Mesothelial cell of epicardium (in vitro differentiated cells): ENCODE measurements at places on chromosomes 1 and 21. TPM values are rescaled to one million over a fixed set of nuclear protein-coding genes. Genes with fewer than 3 reads are reported as not detected.

DNA sequence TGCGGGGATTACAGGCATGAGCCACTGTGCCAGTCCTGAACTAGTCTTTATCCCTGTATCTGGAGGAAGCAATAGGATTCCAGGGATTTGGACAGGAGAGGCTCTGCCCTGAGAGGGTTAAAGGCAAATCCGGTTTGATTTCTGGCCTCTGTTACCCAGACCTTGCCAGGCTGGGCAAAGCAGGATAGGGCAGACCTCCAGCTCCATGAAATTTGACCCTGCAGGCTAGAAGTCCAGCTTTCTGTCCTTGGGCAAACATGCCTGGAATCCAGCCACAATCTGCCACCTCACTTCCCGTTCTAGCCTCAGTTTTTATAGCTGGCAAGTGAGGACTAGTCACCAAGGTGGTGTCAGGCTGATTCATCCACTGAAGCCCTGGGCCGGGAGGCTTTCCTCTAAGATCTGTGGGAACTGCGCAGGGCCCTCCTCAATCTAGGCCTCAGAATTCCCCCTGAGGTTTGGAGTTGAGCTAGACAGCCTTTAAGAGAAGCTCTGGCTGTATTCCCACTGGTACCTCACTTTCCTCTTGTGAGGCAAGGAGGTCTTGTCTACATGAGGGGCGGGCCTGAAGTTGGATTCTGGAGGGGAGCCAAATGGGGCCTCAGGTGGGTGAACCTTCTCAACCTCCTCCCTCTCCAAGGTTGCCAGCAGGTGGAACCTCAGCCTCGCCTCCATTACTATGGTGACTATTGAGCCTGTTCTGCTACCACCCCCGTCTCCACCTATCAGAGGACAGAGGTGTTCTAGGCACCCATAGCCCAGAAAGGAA lies 7.0 kb upstream of the P3R3URF start:
- no peak for DNase-seq

DNA sequence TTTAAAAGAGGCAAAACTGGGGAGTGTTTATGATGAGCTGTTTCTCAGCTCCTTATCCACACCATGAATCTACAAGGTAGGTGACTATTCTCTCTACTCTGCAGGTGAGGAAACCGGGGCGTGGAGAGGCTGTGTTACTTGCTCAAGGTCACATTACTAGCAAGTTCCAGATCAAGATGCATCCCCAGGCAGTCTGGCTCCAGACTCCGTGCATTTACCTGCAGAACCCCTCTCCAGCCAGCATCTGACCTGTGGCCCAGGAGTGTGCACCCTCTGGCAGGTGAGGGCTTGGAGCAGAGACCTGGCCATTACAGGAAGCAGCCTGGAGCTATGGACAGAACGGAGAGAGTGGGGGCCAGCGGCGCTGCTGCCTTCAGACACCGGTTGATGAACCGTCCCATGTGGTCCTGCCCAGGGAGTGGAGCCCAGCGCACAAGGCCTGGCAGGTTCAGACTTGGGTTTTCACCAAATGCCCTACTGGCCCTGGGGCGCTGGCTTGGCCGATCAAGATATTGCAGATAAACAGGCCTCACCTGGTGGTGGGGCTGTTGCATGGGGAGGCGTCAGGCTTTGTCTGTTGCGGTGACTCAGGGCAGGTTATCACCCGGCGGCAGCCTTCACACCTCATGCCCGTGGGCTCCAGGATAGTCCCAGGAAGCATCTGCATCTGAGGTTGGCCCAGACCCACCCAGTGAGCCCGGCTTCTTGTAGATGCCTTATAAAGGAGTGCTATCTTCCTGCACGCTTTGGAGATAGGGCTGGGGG lies 29.2 kb upstream of the WNT4 start:
- no peak for DNase-seq

- DNase-seq: no peak
Measured at GRCh38 chr1:30451532-30452125, 271.8 kb downstream of the MATN1 start.

DNA sequence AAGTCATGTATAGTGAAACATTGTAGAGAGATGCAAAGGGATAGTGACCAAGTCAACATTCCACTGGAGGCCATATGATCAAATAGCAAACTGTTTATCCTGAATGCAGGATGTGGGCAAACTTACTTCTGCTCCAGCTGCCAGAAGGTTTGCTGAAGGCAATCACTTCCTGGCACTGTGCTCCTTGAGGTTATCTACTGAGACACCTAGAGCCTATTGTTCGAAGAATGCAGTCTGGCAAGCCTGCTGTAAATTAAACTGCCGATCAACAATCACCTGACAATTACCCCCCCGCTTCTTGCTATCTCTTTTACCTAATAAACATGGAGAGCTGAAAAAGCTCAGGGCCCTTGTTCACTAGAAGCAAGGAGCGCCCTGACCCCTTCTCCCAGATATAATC lies 139.4 kb upstream of the B3GALT2 start:
- DNase-seq: no peak

DNA sequence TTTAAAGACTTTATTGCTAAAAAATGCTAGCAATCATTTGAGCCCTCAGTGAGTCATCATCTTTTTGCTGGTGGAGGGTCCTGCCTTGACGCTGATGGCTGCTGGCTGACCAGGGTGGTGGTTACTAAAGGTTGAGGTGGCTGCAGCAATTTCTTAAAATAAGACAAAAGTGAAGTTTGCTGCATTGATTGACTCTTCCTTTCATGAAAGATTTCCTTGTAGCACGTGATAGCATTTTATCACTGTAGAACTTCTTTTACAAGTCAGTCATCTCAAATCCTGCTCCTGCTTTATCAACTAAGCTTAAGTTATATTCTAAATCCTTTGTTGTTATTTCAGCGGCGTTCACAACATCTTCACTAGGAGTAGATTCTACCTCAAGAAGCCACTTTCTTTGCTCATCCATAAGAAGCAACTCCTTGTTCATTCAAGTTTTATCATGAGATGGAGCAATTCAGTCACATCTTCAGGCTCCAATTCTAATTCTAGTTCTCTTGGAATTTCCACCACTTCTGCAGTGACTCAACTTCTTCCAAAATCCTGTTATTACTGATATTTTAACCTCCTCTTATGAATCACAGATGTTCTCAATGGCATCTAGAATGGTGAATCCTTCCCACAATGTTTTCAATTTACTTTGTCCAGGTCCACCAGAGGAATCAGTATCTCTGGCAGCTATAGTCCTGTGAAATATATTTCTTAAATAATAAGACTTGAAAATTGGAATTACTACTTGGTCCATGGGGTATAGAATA lies 17.6 kb upstream of the RGS1 start:
- no peak for DNase-seq

DNA sequence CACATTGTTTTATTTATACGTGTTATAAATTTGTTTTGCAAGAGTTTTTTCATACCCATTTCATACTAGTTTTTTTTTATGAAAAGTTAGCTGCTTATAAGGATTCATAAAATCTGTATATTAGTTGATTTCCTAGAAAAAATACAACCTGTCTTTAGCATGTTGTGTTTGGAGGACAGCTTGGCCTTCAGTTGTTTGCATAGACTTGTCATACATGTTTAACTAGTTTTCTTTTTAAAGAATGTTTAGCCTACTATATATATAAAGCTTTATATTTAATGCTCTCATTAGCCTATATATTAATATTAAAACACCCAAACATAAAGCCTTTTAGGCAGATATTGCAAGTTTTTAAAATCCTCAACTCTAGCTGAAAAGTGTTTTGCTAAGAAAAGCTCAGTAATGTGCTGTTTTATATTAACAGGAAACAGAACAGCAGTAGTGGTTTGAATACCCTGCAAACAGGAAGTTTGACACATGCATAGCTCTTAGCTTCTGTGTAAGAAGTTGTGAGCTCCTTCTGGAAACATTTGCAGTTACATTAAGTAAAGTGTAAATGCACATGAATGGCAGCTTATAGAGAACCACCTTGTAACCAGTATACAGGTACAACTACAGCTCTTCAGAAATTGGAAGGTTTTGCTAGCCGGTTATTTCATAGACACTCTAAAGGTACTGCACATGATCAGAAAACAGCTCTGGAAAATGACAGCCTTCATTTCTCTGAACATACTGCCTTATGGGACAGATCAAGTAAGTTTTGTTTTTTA lies at the start of gene PRKACB:
PRKACB (plus strand) TSS at position 476 of the 770 bp plus-strand sequence; CDS start at position 567, 91 bp downstream.
- DNase-seq: no peak

DNA sequence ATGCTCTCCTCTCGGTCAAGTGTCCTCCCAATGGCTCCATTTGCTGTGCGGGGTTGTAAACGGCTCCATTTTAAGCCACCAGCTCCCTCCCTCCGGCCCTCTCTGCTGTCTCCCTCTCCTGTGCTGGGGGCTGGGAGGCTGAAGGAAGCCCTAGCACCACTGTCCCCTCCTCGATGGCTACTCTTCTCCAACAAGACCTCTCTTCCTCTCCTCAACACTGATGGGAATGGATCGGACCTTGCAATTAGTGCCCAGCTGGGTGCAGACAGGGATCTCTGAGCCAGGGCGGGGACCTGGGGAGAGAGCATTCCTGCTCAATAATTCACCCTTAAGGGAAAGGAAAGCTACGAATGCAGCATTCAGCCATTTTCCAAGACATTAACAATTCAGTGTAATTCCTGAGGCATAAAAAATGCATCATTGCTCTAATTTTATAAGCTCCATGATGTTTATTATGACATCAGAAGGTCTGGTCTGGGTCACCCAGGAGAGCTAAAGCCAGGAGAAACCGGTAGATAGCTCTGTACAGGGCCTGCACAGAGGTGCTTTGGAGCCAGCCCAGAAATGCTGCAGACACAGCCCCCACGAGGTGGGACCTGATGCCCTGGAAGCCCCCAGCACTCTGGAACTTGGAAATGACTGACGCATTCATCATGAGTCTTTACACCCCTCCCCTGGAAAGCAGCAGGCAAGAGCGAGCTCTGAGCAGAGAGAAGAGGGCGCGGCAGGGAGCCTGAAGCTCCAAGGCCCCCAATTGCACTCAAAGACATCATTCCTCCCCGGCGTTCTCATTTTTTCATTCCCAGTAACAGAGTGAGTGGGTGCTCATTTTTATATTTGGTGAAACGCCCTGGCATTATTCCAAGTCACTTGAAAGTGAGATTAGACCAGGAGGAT lies 76.2 kb upstream of the VAMP3 start:
- no peak for DNase-seq

- DNase-seq: no peak
Measured at GRCh38 chr1:89383185-89383584, 19.3 kb downstream of the GBP6 start.

GRCh38 chr1:30707412-30708360 lies 15.7 kb downstream of the MATN1 start:
- DNase-seq: peak; percentile 66

DNA sequence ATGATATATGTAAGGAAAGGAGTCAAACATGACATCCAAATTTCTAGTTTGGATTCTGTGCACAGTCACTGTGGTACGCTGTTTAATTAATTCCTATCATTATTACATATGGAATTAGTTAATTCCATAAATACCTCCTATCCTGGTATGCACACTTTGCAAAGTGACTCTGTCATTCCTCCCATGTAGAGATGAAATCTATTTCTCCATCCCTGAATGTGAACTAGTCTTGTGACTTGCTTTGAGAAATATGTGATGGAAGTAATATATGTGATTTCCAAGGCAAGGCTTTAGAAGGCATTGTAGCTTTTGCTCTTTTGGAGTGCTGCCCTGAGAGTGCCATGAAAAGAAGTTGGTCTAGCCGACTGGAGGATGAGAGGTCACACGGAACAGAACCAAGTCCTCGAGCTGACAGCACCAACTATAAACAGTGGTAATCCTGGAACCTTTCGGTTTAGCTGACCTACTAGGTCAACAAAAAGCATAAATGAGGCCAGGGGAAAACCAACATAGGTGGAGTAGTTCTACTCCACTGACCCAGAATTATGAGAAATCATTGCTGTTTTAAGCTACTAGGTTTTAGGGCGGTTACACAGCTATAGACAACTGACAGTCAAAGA lies 1.5 kb downstream of the SELENOF start:
- DNase-seq: no peak

- DNase-seq: no peak
Measured at GRCh38 chr21:41196993-41197392, 29.0 kb downstream of the BACE2 start.

- DNase-seq: no peak
Measured at GRCh38 chr1:44246806-44247205, 33.5 kb downstream of the DMAP1 start.

GRCh38 chr1:196717868-196718267 lies 56.8 kb upstream of the CFHR3 start:
- no peak for DNase-seq

- no peak for DNase-seq
Measured at GRCh38 chr1:201023920-201024624, 558 bp upstream of the KIF21B start.

- DNase-seq: no peak
Measured at GRCh38 chr1:162108426-162108825, 38.9 kb downstream of the NOS1AP start.

GRCh38 chr1:204340081-204340889 lies 19.4 kb downstream of the PLEKHA6 start:
- DNase-seq: no peak

DNA sequence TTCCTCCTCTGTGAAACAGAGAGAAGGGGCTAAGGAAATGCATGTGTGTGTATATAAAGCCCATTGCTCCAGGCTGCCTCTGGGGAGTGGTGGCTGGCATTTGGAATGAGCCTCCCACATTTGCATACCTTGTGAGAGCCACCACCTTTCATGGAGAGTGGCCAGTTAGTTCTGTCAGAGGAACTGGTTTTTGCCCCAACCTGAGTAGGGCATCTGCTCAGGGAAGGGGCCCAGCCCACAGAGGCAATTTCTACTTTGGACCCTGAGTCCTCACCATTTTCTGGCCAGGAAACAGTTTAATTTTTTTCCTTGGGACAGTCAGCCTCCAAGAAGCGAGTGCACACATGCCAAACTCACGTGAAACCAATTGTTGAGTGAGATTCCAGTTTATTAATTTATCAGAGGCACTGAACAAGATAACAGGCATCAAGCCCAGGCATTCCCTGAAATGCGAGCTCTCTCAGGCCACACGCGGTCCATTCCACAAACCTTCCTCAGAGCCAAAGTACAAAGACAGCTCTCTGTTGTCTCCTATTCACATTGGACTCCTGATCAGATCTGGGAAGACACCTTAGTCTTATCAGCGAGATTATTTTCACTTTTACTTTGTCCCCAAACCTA lies 1.0 kb upstream of the SLC6A9 start:
- no peak for DNase-seq

DNA sequence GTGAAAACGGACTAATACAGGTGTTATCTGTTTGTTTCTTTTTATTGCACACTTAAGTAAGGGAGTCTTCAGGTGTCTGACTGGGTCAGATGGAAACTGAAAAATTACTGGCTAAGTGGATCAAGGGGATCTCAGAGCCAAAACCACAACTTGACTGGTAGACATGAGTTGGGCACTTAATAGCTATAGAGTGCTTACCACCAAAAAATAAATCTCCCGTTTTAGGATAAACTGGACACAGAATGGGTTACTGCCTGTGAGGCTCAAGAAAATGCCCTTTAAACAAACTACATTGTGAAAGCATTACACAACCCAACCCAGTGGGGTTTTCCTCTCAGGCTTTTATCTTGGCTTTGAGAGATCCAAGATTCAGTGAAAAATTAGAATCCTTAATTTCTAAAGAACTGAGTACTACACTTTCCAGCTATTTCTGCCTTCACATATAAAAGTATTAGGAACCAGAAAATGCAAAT lies 134.0 kb upstream of the LYPLAL1 start:
- no peak for DNase-seq

GRCh38 chr1:52825868-52826267 lies 16.7 kb upstream of the ZYG11A start:
- DNase-seq: no peak

Gene VANGL2
- 55.5 to 59.5 TPM (median 57.2 TPM) in 3 replicates for total RNA-seq

Gene SPATC1L
- total RNA-seq: 27.5 to 28.1 TPM (median 27.6 TPM) in 3 replicates

Gene LGR6
- total RNA-seq: 3.1 to 4.7 TPM (median 3.1 TPM) in 3 replicates

Gene DISP3
- total RNA-seq: 1.5 to 2.3 TPM (median 2.2 TPM) in 3 replicates

Gene FAM72B
- 2.2 to 4.1 TPM (median 2.4 TPM) in 3 replicates for total RNA-seq

Gene HAO2
- total RNA-seq: 0.16 to 0.27 TPM in 2 of 3 replicates, not detected in the other

Gene MAP3K6
- 10.3 to 13.7 TPM (median 11.8 TPM) in 3 replicates for total RNA-seq

Gene NBPF10
- 6.3 to 7.0 TPM (median 6.4 TPM) in 3 replicates for total RNA-seq

Gene ROR1
- total RNA-seq: 76.0 to 89.9 TPM (median 81.4 TPM) in 3 replicates
